Activated CD4-positive, alpha-beta memory T cell treated with anti-CD3 and anti-CD28 coated beads for 36 hours (primary cell): ENCODE measurements at places on chromosomes 1 and 21. TPM values are rescaled to one million over a fixed set of nuclear protein-coding genes. Genes with fewer than 3 reads are reported as not detected.

The NTRK1 gene
- total RNA-seq, result 6.7 TPM

The PRMT6 gene
- total RNA-seq, result 9.5 TPM

The HSD3B1 gene
- not detected for total RNA-seq

The AK4 gene
- total RNA-seq, result 42.7 TPM

The RHOU gene
- total RNA-seq, result 0.57 TPM

The SPATA1 gene
- 3.2 TPM for total RNA-seq

GRCh38 chr1:66478116-66478515 lies 55.8 kb upstream of the SGIP1 start:
- no peaks in the 10 kb centered on the region for H3K36me3 ChIP-seq
- no peak overlapping the region for H3K27ac ChIP-seq
- H3K4me1 ChIP-seq, result no peaks in the 10 kb centered on the region
- H3K4me3 ChIP-seq, result no peak overlapping the region
- peaks cover 24% of the 10 kb centered on the region for H3K27me3 ChIP-seq

GRCh38 chr1:31904339-31905092 lies 33.7 kb downstream of the PTP4A2 start:
- H3K4me1 ChIP-seq, result peaks cover 13% of the 10 kb centered on the region
- H3K36me3 ChIP-seq, result peaks cover 32% of the 10 kb centered on the region
- peak; percentile 28 for DNase-seq
- peak overlapping the region; percentile 8 for H3K27ac ChIP-seq
- H3K27me3 ChIP-seq, result no peaks in the 10 kb centered on the region
- no peak overlapping the region for H3K4me3 ChIP-seq

- no peak overlapping the region for H3K27ac ChIP-seq
- H3K27me3 ChIP-seq, result peaks cover 50% of the 10 kb centered on the region
- peaks cover 3% of the 10 kb centered on the region for H3K36me3 ChIP-seq
Observed at GRCh38 chr1:201539561-201540431, 869 bp downstream of the NAV1 start.

DNA sequence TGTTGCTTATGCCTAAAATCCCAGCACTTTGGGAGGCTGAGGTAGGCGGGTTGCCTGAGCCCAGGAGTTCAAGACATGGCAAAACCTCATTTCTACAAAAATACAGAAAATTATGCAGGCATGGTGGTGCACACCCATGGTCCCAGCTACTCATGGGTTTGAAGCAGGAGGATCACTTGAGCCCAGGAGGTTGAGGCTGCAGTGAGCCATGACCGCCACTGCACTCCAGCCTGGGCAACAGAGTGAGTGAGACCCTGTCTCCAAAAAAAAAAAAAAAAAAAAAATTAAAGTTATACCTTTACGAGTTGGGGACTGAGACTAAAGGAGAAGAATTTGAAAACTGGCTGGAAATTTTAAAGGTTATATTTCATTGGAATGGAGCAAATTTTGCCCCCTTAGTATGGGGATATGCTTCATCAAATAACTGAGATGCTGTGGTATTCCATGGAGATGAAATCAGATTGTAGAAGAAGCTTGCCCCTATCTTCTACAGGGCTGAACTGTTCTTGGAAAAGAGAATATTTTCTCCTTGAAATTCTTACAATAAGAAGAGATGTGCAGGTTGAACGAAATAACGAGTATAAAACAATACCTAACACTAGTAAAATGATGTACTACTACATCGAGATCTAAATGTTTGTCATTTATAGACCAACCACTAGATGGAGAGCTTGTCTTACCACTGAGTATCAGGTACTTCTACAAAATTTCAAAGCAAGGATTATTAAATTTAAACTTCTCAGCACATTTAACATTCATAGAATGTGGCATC lies 34.9 kb upstream of the SCYL3 start:
- H3K4me1 ChIP-seq, result peaks cover 7% of the 10 kb centered on the region
- H3K27me3 ChIP-seq, result no peaks in the 10 kb centered on the region
- no peaks in the 10 kb centered on the region for H3K36me3 ChIP-seq
- no peak overlapping the region for H3K4me3 ChIP-seq
- no peak for DNase-seq
- no peak overlapping the region for H3K27ac ChIP-seq

- H3K4me3 ChIP-seq, result peak within 1 kb of the TSS; percentile 90
- H3K4me1 ChIP-seq, result peaks cover 51% of the 10 kb centered on the region
- peaks cover 74% of the 10 kb centered on the region for H3K36me3 ChIP-seq
Observed at GRCh38 chr1:159009704-159010361, at the start of gene IFI16. IFI16 (plus strand) TSS chr1:159009907; CDS start chr1:159014681, 4,774 bp downstream.

DNA sequence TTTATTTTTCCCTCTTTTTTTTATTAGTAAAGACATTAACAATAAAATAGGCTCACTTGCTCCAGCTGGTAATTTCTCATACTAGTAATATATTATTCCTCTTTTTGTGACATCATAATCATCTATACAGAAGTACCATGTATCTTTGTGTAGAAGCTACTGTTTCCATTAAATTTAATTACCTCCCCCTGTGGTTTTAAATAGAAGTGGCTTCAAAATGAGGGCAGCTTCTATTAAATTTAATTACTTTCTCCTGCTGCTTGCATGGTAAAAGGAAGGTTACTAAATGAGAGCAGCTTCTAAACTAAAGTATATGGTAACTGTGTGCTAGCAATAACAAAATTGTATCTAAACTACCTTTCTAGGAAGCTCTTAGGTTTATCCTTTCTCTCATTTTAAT lies 94.0 kb downstream of the DPYD start:
- no peaks in the 10 kb centered on the region for H3K4me1 ChIP-seq
- H3K27me3 ChIP-seq, result no peaks in the 10 kb centered on the region
- H3K36me3 ChIP-seq, result peaks cover 1% of the 10 kb centered on the region
- H3K27ac ChIP-seq, result no peak overlapping the region

GRCh38 chr1:61174060-61174795 lies 91.9 kb downstream of the NFIA start:
- H3K36me3 ChIP-seq, result no peaks in the 10 kb centered on the region
- H3K27me3 ChIP-seq, result peaks cover 1% of the 10 kb centered on the region
- no peaks in the 10 kb centered on the region for H3K4me1 ChIP-seq
- DNase-seq, result no peak
- no peak overlapping the region for H3K4me3 ChIP-seq

GRCh38 chr1:40338745-40339419 lies 21.8 kb upstream of the COL9A2 start:
- peak; percentile 95 for DNase-seq
- H3K27ac ChIP-seq, result peak overlapping the region; percentile 2
- H3K4me3 ChIP-seq, result peak overlapping the region; percentile 4

- H3K27me3 ChIP-seq, result no peaks in the 10 kb centered on the region
- no peak overlapping the region for H3K27ac ChIP-seq
- DNase-seq, result no peak
- H3K4me1 ChIP-seq, result peaks cover 90% of the 10 kb centered on the region
- H3K36me3 ChIP-seq, result peaks cover 23% of the 10 kb centered on the region
Observed at GRCh38 chr1:116559304-116559761, 11.5 kb downstream of the CD58 start.

- H3K27ac ChIP-seq, result no peak overlapping the region
- DNase-seq, result no peak
- H3K27me3 ChIP-seq, result peaks cover 31% of the 10 kb centered on the region
Observed at GRCh38 chr1:10833630-10834557, 37.4 kb upstream of the CASZ1 start.

- DNase-seq, result no peak
- H3K4me1 ChIP-seq, result peaks cover 57% of the 10 kb centered on the region
- H3K36me3 ChIP-seq, result no peaks in the 10 kb centered on the region
- no peaks in the 10 kb centered on the region for H3K27me3 ChIP-seq
Observed at GRCh38 chr21:28773036-28773435, 219.6 kb downstream of the LTN1 start.

DNA sequence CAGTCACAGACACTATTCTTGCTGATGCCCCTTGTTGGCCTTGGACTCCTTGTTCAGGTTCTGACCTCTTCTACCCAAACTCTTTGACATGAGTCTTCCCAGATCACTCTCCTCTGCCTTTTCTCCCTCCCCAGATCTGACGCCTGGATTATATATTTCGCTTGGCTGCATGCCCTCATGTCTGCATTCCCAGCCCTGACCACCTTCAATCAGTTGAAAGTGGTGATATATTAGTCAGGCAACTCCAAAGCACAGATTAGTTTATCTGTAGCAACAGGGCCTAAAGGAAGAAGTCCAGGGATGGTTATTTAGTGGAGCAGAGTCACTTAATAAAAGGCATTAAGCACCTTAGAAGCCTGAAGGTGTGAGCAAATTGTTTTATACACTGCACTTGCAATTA lies 110.0 kb upstream of the GUCA2B start:
- H3K4me3 ChIP-seq, result no peak overlapping the region
- H3K27me3 ChIP-seq, result peaks cover 1% of the 10 kb centered on the region
- no peaks in the 10 kb centered on the region for H3K36me3 ChIP-seq
